Fibroblast of the aortic adventitia (primary cell): ENCODE measurements at places on chromosomes 2 and 18. TPM values are rescaled to one million over a fixed set of nuclear protein-coding genes. Genes with fewer than 3 reads are reported as not detected.

UPP2 gene
- total RNA-seq: not detected in 2 replicates

GRCh38 chr2:177535958-177536504, 143.5 kb downstream of the AGPS start:
- DNase-seq: no peak

- DNase-seq: no peak
Measured at GRCh38 chr2:240211598-240212424, 71.4 kb upstream of the OTOS start.

SERPINB10 gene
- total RNA-seq: not detected in 2 replicates

YPEL5 gene
- total RNA-seq: 54.5 and 102 TPM in 2 replicates

- DNase-seq: no peak
Measured at GRCh38 chr2:1676091-1676912, 68.0 kb downstream of the PXDN start.

EPB41L5 gene
- 5.9 and 16.8 TPM in 2 replicates for total RNA-seq

GRCh38 chr2:2653231-2653630, 322.2 kb upstream of the MYT1L start:
- no peak for DNase-seq

- peak; percentile 7 for DNase-seq
Measured at GRCh38 chr2:157596992-157597681, 31.5 kb downstream of the ACVR1C start.

ANKRD30BL gene
- total RNA-seq: 0.16 TPM in 1 of 2 replicates, not detected in the other

DNA sequence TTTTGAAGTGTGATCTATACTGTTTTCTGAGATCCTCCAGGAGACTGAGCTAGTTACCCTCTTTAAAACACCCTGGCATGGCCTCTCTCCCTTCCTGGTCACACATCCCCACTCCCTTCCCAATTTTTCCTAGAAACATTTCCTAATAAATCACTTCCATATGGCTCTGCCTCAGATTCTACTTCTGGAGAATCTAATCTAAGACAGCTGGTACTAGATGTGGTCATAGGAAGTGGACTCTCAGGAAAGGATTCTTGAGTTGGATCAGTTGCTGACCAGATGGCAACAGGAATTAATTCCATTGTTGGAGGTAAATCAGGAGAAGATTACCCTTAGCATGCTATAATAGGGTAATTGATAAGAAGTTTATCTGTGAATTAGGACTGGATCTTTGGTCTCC, 310.5 kb downstream of the SATB2 start:
- peak; percentile 67 for DNase-seq

DNAJC10 gene
- 184 and 413 TPM in 2 replicates for total RNA-seq

DNA sequence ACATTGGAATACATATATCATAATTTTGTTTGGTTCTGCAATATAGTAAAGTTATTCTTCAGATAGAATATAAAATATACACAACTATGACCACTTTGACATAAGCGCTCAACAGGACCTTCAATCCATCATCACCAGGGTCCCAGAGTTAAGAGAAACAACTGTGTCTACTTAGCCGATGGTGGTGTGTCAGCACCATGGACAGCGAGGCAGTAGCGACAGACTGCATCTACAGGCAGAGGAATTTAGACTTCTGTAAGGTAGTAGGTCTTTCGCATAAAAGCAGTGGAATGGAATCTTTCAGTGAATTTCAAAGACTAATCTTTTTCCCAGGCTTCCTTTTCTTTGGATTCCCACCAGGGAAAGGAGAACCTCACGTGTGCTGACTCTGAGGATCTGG, 20.5 kb upstream of the LRPPRC start:
- peak; percentile 51 for DNase-seq

PLCL1 gene
- 12.4 and 17.7 TPM in 2 replicates for total RNA-seq

DNA sequence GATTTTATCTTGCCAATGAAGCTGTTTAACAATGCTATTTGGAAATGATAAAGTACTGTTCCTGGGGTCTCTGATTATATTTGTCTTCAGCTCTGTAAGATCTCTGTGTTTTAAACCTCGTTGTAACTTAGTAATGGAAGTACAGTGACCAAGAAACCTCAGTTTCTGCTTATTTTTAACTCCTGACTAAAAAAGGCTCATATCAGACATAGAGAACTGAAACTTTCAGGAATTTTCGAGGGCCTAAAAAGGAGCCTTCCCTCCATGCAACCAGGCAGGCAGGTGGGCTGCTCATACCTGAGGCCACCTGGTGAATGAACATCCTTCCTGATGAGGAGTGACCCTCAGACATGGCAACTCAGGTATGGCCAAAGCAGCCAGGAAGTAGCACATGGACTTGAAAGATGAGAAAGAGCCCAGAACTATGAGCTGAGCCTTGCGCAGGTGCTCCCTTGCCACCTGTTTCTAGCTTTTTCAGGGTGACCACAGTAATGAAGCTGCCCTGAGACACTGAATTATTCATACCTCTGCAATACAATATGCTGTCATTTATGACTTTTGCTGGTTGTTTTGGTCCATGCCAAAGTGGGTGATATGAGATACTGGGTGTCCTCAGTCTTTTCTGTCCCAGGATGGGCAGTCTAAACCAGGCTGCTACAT, 23.9 kb downstream of the MYO3B start:
- no peak for DNase-seq

AFF3 gene
- total RNA-seq: 4.2 TPM in 1 of 2 replicates, not detected in the other

GRCh38 chr18:59265974-59266369, 7.3 kb downstream of the RAX start:
- DNase-seq: no peak

DNA sequence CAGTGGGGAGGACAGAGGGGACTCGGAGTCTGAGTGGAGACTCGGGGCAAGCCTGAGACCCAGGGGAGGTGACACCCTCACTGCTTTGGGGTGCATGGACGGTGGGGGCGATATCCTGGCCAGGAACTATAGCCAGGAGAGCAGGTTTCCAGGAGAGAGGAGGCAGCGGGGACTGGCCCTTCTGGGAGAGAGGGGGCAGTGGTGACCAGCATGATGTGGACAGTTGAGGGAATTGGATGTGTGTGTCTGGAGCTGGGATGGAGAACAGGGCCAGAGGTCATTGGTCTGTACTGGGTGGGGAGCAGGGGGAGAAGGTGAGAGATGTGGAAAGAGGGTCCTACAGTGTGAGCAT, 63.6 kb downstream of the ACKR3 start:
- no peak for DNase-seq

NGEF gene
- total RNA-seq: 1.1 and 17.4 TPM in 2 replicates

RGPD4 gene
- total RNA-seq: 0.16 TPM in 1 of 2 replicates, not detected in the other

- no peak for DNase-seq
Measured at GRCh38 chr2:232528746-232529460, 2.9 kb downstream of the CHRND start.

DNA sequence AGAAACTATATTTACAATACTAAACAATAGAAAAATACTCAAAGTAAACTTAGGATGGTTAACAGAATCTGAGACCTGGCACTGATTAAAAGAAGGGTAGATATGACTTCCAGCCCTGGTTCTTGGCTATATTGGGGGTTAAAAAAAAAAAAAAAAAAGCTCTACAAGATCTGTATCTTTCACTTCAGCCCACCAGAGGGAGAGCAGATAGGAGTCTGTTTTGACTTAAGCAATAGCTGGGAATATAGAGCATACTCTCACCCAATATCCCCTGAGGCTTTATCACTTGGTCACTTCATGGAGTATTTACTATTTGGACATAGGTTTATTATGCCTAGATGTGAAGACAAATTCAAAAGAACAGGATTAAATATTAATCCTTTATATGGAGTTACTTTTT, 598.9 kb upstream of the LINC00305 start:
- no peak for DNase-seq

B3GNT2 gene
- 14.1 and 14.2 TPM in 2 replicates for total RNA-seq

DNA sequence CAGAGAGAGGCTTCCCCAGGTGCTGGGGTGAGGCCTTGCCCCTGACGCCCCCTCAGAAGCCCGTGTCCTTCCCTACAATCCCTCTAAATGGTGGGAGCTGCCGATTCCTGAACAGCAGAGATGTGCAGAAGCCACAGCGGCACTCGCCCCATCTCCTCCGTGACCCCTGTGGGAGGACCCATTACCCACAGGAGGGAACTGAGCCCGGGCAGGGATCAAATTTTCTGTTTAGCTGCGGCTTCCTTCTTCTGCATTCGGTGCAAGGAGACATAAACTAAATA, 181.2 kb upstream of the RAB6C start:
- DNase-seq: no peak

DNA sequence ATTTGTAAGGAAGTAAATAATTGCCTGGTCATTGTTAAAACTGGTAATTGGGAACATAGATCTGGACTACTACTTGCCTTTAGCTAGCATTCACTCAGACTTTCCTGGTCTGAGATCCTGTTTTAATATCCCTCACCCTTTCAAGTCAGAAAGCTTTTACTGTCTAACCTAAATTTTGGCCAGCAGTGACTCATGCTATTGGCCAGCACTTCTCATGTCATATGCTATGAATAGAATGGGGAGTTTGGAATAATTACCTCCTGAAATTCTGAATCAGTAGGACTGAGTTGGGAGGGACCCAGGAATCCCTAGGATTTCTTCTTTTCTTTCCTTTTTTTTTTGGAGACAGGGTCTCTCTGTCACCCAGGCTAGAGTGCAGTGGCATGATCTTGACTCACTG, 19.3 kb downstream of the STK36 start:
- DNase-seq: peak; percentile 82

DNA sequence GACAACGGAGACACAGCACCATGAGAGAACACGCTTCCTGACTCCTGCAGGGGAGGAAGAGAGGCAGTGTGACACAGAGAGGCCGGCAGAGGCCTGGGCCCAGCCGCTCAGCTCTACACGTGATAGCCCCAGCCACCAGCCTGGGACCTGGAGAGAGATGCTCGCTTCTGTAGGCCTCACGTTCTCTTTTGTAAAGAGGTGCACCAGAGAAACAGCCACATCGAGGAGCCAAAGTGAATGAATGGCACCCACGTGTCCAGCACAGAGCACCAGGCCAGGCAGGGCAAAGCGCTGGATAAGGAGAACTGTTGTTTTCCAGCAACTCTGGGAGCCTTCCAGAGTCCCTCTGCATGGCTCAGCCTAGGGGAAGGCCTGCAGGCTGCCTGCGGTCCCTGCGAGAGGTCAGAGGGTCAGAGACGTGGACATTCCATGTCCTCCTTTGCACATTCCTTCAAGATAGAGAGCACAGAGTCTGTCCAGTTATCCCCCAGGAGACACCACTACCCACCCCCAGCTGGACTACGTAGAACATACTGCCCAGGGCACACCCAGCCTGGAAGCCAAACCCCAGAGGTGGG, 14.2 kb downstream of the LIMS2 start:
- DNase-seq: peak; percentile 76

GRCh38 chr2:95389245-95390119, 13.0 kb upstream of the FAHD2A start:
- DNase-seq: peak; percentile 67

DNA sequence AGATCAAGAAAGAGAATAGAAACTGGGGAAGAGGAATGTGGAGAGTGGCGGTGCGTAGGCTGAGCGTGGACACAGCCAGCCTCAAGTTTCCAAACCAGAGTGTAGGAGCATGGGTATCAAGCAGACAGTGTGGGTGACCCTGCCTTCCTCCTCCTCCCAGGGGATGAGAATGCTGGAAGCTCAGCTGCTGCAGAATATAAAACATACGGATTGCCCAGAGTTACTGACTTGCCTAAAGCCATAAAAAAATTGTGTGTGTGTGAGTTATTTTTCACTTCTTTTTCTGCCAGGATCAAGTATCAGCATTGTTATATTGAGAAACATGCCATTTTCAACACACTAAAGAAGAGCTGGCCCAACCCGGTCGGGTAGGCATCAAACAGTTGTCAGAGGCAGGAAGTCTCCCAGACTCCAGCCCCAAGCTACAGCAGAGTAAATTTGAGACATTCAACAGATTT, 333.3 kb upstream of the ACVR2A start:
- DNase-seq: peak; percentile 72

SCYGR4 gene
- total RNA-seq: not detected in 2 replicates

DNA sequence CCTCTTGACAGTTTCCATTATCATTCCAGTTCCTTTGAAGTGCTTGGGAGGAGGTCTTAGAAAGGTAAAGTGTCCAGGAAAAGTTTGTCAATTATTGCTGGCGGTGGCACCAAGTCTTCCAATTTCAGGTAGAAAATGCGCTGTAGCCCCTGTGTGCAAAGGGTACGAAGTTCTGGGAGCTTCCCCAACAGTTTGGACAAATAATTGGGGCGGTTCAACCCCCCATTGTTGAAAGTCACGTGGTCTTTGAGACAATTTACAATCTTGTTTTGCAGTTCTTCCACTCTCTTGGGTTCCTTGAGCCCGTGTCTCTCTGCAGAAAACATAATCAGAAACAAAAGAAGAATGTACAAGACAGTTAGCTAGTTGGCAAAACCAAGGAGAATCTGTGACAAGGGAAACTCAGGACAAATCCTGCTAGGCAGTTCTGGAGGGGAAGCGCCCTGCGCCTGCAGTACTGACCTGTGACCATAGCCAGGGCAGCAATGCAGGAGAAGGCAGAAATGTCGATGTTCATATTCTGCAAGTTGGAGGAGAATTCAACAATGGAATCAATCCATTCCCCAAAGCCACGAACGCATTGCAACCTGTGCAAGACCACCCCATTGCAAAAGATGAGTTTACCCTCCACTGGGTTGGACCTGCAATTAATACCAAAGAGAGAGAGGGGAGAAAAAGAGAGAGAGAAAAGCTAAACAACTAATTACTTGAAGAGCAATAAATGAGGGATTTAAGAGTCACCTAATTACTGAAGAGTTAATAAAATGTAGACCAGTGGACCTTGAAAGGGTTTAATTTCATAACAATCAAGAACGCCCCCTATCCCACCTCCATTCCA, 6.6 kb downstream of the NR4A2 start:
- peak; percentile 14 for DNase-seq

DNA sequence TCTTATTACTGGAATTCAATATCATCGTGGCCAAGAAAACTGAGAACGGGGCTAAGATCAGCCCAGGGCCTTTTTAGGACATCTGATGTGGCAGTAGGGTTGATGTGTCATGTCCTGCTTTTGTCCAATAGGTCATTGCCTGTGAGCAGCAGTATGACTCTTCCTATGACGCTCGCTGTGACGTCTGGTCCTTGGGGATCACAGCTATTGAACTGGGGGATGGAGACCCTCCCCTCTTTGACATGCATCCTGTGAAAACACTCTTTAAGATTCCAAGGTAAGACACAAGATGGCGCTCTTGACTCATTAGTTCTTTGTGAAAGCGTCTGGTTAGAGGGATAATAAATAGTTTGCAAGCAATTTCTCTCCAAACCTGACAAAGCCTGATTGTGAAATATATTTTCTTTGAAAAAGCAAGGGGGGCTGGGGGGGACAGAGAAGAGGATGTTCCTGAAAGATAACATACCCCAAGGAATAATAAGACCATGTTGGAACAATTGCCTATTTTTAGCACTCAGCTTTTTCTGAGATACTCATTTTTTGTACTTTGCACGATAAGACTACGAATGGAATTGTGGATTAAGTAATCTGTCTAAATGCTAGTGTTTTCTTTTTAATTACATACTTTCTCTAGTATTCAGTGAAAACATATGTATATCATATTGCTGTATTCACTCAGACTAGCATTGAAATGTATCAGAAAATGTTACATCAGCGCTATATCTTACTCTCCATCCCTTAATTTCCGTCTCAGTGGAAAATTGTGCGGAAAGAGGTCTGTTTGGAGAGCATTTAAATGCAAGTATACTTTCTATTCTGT, 58.1 kb downstream of the MYO3B start:
- DNase-seq: peak; percentile 57

DNA sequence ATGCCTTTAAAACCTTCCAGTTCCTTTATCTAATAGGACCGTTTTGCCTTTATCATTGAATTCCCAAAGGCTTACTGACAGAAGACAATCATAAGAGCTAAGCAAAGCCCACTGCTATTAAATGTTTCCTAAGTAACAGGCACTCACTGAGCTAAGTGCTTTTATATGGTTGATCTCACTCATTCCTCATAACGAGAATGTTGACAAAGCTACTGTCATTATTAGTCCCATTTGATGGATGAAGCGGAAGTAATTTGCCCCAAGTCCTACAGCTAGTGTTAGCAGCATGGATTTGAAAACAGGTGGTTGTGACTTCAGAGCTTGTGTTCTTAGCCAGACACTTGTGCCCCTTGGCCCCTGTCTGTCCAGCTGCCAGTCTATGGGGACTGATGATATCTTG, 134.8 kb upstream of the SERPINE2 start:
- DNase-seq: no peak
